T-helper 1 cell (primary cell): ENCODE measurements at places on chromosomes 1 and 21.

GRCh38 chr1:8358241-8358896 lies 40.5 kb downstream of the SLC45A1 start:
- no peak for DNase-seq

GRCh38 chr1:38270849-38271633 lies 224.4 kb upstream of the POU3F1 start:
- DNase-seq: no peak

- no peak for DNase-seq
Measured at GRCh38 chr1:4743978-4744750, 89.8 kb downstream of the AJAP1 start.

DNA sequence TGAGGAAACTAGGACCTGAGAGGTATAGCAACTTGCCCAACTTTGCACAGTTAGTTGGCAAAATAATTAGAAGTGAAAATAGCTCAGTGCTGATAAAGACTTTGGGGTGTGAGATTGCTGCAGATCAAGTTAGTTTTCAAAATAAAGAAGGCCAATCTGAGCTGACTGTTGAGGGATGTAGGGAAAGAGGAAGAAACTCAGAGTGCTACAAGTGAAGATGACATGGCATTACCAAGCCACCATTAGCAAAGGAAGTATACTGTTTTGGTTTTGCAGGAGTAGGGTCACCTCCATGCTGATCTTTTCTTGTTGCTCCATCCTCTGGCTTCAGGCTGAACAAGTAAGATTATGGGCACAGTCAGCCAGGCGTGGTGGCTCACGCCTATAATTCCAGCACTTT lies 78.7 kb upstream of the ADAM30 start:
- no peak for DNase-seq

GRCh38 chr21:41581592-41582228 lies 73.8 kb upstream of the TMPRSS2 start:
- DNase-seq: no peak

DNA sequence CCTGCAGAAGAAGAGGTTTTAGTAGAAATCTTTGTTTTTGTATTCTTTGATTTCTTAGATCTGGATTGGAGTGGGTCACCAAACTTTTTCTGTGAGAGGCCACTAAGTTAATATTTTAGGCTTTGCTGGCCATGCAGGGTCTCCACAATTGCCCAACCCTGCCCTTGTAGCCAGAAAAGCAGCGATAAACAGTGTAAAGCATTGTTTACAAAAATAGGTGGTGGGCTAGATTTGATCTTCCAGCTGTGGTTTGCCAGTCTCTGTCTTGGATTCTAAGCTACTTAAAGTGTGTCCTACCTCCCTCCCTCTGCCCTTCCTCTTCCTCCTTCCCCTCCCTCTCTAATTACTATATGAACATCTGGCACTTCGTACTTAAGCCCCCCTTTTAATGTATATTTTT lies 68.0 kb downstream of the LAMC1 start:
- DNase-seq: no peak

DNA sequence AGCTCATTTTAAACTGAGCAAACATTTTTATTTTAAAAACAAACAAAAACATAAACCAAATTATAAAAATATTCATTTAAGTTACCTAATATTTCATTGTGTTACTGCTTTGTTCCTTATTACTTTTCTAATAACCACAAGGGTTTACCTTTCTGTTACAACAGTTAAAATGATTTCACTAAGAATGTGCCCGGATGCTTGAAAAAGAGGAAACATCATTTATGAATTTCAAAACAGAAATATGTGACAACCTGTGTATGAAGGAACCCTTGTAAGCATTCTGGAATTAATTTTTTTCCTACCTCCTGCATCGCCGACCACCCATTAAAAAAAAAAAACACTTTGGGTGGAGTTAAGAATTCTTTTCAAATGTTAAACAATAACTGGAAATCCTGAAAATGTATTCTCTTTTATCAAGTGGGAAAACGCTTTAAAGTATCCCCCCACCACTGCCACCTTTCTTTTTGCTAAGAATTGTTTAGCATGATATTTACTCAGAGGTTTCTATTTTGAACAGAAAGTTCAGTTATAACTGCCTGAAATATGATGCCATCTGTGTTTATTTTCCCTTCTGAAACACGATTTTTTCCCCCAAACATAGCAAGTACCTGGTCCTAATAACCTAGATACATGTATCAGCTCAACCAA lies 9.1 kb downstream of the CYYR1 start:
- no peak for DNase-seq

GRCh38 chr1:161273402-161273801 lies 14.9 kb downstream of the PCP4L1 start:
- DNase-seq: no peak

DNA sequence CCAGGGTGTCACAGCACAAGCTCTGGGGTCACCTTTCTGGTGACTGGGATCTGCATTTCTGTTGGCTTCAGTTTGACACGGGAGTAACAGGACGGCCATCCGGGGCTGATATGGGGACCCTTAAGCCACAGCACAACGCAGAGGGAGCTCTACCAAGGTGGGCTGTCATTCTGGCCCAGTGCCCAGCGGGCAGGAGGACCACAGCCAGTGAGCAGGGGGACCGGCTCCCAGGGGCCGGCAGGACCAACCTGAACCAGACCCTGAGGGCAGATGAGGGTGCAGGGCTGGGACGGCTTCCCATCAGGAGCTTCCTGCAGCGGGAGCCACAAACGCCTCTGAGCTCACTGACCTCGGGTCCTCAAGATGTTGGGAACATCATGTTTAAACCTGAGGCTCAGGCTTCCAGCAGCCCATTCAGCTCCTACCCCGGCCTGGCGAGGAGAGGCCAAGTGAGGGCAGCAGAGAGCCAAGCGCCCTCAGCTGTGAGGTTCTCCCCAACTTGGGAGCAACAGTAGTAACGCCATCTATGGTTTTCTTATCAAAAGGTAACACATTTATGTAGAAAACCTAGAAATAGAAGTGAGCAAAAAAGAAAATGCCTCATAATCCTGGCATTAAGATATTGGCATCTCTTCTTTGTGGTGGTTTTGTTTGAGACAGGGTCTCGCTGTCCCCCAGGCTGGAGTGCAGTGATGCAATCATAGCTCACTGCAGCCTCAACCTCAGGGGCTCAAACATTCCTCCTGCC lies 26.8 kb downstream of the TMEM201 start:
- no peak for DNase-seq
